ENCODE measurements at places on chromosomes 7 and 10.

DNA sequence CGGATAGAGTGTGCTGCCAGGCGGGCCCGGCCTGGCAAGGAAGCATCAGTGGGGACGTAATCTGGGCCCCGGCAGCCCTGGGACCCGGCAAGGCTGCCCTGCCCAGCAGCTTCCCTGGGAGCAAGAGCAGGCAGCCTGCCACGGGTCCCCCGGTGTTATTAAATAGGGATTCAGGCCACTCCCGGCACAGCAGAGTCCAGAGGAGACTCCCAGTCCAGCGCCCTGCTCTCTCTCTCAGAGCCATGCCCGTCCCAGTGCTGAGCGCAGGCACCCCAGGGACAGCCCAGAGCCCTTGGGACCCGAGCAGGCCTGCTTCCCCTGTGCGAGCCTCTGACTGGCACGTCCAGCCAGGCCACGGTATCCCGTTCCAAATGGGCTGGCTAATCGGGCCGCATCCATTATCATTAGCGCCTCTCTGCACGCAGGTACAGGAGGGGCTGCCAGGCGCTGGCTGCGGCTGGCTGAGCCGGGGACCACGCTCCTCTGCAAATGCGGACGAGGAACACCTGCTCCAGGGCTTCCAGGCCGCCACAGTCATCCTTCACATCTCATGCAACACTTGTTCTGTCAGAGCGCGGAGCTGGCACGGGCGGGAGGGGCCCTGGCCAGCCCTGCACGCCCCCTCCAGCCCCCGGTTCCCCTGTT, 344.2 kb upstream of the MKI67 start:
- DNase-seq, result no peak

DNA sequence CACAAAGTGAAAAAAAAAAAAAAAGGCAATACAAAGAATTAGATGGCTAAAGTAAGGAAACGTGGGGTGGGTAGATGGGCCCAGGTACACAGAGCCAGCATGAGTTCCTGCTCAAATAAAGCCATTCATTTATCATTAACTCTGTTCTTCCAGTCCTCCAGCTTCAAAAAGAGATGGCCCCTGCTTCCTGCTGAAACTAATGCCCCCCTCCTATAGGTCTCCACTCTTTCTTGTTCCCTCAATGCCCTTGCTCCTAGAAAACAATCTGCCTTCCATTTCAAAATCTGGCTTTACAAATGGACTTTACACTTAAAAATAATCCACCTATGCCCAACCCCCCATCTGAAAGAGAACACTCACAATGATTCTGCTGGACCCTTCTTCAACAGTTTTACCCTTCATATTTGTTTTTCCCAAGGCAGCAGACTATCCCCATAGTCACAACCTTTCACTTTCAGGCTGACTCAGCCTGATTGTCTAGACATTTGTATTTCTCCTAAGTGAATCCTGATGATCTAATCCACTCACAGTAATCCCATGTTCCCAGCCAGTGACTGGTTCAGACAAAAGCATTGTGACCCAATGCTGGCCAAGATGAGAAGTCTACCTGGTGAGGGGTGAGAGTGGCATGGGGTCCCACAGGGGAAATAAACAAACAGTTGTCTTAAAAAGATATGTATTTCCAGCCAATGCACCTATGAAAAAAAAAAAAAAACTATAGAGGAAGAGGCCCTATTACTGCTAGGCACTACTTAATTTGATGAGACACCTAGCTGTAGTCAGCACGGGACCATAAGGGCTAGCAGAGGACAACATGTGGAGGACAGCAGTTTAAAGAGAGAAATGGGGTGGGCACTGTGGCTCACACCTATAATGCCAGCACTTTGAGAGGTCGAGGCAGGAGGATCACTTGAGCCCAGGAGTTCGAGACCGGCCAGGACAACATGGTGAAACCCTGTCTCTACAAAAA, 74.6 kb upstream of the GRID1 start:
- DNase-seq, result no peak

GRCh38 chr10:121240556-121240955, 357.7 kb downstream of the FGFR2 start:
- DNase-seq, result no peak

- no peak for DNase-seq
Observed at GRCh38 chr7:70607281-70607680, 524.7 kb upstream of the GALNT17 start.

- peak; percentile 9 for DNase-seq
Observed at GRCh38 chr10:124125305-124126116, 32.1 kb upstream of the CHST15 start.

DNA sequence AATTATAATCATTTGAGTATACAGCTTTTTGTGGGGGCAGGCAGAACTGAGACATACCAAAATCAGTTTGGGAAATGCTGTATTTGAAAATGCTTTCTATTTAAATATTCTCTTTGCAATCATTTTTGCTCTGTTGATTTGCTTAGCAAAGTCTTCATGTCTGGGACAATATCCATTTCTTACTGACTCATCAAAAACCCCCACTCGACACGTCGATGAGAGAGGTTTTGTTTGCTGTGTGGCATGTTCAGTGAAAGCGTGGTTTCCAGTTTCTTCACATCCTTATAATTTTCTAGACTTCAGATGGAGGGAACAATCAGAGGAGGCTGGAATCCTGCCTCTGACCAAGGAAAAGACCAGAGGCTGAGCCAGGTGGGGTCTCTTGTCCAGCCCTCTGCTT, 28.9 kb downstream of the HTRA1 start:
- no peak for DNase-seq

DNA sequence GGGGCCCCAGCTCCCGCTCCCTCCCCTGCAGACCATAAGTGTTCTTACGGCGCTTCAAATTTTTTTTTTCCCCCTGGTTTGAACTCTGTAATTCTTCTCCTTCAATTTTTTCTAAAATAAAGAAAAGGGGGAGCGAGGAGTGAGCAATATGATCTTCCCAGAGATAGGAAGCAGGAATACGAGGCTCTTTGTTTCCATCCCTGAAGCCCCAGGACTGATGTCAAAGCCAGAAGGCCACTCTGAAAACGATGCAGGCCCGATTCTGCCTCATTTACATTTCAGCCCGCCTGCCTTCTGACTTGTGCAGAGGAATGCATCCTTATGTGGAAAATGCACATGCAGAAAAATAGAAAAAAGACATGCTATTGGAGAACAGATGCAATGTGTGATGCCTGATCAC, 401.5 kb upstream of the MKI67 start:
- no peak for DNase-seq

GRCh38 chr10:66176772-66177171, 749.1 kb upstream of the LRRTM3 start:
- DNase-seq, result no peak

DNA sequence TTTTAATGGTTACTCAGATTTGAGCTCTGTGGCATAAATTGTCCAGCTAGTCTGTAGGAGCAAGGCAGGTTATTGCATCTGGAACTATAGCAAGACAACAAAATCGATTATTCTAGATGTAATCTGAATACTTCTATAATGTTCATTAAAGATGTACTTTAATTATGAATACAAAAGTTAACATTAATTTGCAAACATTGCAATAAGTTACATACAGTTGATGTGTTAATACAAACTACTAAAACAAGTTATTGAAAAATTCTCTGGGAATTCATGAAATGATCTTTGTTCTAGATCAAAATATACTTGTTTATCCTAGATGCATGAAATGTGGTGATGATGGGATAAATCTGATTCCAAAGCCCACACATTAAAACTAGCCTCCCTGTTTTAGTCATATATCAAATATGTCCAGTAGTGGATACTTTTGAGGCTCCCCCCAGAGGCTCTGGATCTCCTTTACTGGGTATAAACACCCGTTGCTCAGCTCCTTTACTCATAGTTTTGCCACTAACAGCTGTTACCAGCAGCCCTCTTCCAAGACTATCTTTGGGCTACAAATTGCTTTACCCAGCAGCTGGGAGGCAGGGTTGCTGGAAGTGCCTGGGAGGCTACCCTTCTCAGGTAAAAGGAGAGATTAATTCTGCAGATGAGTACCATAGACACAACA, 78.1 kb downstream of the ARL4A start:
- DNase-seq, result no peak

All from stimulated activated CD4-positive, alpha-beta T cell treated with anti-CD3 and anti-CD28 coated beads, Interleukin-15, amount 100 ng/mL, for 48 hours (primary cell).